ENCODE measurements at places on chromosomes 2 and 18. TPM values are rescaled to one million over a fixed set of nuclear protein-coding genes. Genes with fewer than 3 reads are reported as not detected.

Gene SNTG2
- not detected for total RNA-seq

Gene EXOC6B
- total RNA-seq, result 28.0 TPM

Gene SCYGR3
- total RNA-seq, result not detected

Gene PPIG
- total RNA-seq, result 33.7 TPM

Gene TMEM169
- not detected for total RNA-seq

Gene PSMA8
- total RNA-seq, result not detected

Gene CERS6
- total RNA-seq, result 25.9 TPM

Gene MROH2A
- not detected for total RNA-seq

Gene DUSP19
- 0.58 TPM for total RNA-seq

Gene MFSD2B
- total RNA-seq, result not detected

Gene TANC1
- 18.7 TPM for total RNA-seq

Gene MAP3K19
- total RNA-seq, result not detected

Gene TUBA3D
- total RNA-seq, result not detected

Gene ADRA2B
- total RNA-seq, result not detected

Gene SEC11C
- 48.8 TPM for total RNA-seq

Gene DRC1
- total RNA-seq, result not detected

Gene ERFE
- total RNA-seq, result 7.4 TPM

Gene HNRNPA3
- 90.2 TPM for total RNA-seq

Gene MOGAT1
- total RNA-seq, result not detected

Gene CNGA3
- not detected for total RNA-seq

Gene GALNT13
- total RNA-seq, result 2.6 TPM

Gene SERPINB12
- total RNA-seq, result not detected

Gene SLC30A3
- not detected for total RNA-seq

Gene RHOB
- 88.5 TPM for total RNA-seq

Gene LRATD1
- 35.4 TPM for total RNA-seq

Gene IL1R2
- total RNA-seq, result 6.0 TPM

Gene RUFY4
- total RNA-seq, result not detected

Gene KCNG3
- total RNA-seq, result 2.4 TPM

Gene ITGA6
- total RNA-seq, result 204 TPM

Gene ZNF385B
- 0.81 TPM for total RNA-seq

Measured in PC-3 (cell line).